ENCODE measurements at places on chromosomes 4 and X. TPM values are rescaled to one million over a fixed set of nuclear protein-coding genes. Genes with fewer than 3 reads are reported as not detected.

MAP3K15 gene
- 2.5 TPM for total RNA-seq

MXD4 gene
- 8.6 TPM for total RNA-seq

SPATA4 gene
- total RNA-seq: not detected

NRK gene
- total RNA-seq: not detected

HTR2C gene
- total RNA-seq: not detected

ZFX gene
- 34.7 TPM for total RNA-seq

KIF4A gene
- 34.0 TPM for total RNA-seq

RPA4 gene
- total RNA-seq: 0.67 TPM

ART3 gene
- not detected for total RNA-seq

RAI2 gene
- not detected for total RNA-seq

MGARP gene
- 0.32 TPM for total RNA-seq

GIMD1 gene
- not detected for total RNA-seq

GPR34 gene
- 0.17 TPM for total RNA-seq

POU4F2 gene
- not detected for total RNA-seq

GRIPAP1 gene
- 31.6 TPM for total RNA-seq

ATP1B4 gene
- not detected for total RNA-seq

SPRY1 gene
- total RNA-seq: 1.7 TPM

FAM236A gene
- not detected for total RNA-seq

ADGRG2 gene
- total RNA-seq: 18.2 TPM

NR3C2 gene
- total RNA-seq: 0.12 TPM

SMIM43 gene
- 0.40 TPM for total RNA-seq

UBE2A gene
- total RNA-seq: 98.0 TPM

DCLK2 gene
- 12.0 TPM for total RNA-seq

OPN1MW3 gene
- not detected for total RNA-seq

SSX4B gene
- total RNA-seq: not detected

ABCG2 gene
- total RNA-seq: 37.4 TPM

NAT8L gene
- 7.1 TPM for total RNA-seq

SLC7A11 gene
- total RNA-seq: 225 TPM

DIPK2B gene
- total RNA-seq: not detected

GABRE gene
- 45.3 TPM for total RNA-seq

USP17L27 gene
- not detected for total RNA-seq

SPANXN3 gene
- not detected for total RNA-seq

GRID2 gene
- total RNA-seq: not detected

SORBS2 gene
- total RNA-seq: 23.8 TPM

SH3BGRL gene
- total RNA-seq: 77.1 TPM

IL3RA gene
- 0.27 TPM for total RNA-seq

HSFX1 gene
- total RNA-seq: 0.20 TPM

ARHGAP10 gene
- total RNA-seq: 5.1 TPM
